ENCODE measurements at places on chromosomes 4 and X. TPM values are rescaled to one million over a fixed set of nuclear protein-coding genes. Genes with fewer than 3 reads are reported as not detected.

DNA sequence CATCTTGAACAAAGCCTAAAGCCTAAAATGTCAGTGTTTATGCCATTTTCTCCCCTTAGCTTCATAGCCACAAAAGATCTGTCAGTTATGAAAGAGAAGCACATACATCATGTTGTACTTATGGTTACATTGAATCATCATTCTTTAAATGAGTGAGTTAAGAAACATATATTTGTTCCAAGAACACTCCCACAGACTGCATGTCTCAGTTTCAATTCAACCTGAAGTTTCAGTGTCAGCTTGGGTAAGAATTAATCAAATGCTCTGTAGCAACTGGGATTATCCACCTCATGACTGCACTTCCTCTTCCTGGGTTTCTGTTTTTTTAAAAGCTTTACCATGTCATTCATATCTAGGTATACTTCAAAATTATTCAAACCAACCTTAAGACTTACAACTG lies 3.9 kb upstream of the TMPRSS11B start:
- H3K4me3 ChIP-seq: no peak overlapping the region
- no peaks in the 10 kb centered on the region for H3K4me1 ChIP-seq
- H3K27me3 ChIP-seq: no peaks in the 10 kb centered on the region
- DNase-seq: no peak
- no peaks in the 10 kb centered on the region for H3K36me3 ChIP-seq

DNA sequence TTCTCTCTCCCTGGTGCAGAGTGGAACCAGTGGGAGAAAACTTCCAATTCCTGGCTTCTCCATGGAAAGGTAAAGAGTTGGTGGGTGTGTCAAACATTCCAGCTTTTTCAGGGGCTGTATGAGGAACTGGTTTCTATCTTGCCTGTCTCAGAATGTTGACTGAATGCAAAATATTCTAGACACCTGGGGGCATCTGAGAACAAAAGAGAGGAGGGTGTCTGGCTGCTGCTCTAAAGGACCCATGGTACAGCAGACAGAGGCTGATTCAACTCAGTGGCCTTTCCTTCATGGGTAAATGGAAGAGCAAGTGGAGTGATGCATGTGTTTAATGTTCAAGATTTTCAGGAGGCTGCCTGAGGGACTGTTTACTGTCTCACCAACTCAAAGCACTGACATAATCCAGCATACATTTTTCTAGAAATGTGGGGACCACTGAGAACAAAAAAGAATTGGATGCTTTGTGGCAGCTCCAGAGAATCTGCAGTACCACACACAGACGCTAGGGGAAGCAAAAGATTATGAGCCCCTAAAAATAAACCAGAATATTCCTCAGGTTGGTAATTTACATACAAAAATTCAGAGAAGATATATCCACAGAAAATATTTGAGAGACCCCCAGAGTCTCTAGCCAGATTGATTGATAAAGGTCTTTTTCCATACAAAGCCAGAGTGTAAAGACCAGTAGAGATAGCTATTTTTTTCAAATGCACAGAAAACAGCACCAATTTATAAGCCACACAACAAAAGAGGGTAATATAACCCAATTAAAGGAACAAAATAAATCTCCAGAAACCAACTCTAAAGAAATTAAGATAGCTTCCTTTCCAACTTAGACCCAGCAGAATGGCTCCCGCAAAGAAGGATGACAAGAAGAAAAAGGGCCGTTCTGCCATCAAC lies 48.0 kb upstream of the STARD8 start:
- H3K27me3 ChIP-seq: no peaks in the 10 kb centered on the region
- no peak for DNase-seq
- no peak overlapping the region for H3K4me3 ChIP-seq
- H3K4me1 ChIP-seq: no peaks in the 10 kb centered on the region
- no peak overlapping the region for H3K27ac ChIP-seq

DNA sequence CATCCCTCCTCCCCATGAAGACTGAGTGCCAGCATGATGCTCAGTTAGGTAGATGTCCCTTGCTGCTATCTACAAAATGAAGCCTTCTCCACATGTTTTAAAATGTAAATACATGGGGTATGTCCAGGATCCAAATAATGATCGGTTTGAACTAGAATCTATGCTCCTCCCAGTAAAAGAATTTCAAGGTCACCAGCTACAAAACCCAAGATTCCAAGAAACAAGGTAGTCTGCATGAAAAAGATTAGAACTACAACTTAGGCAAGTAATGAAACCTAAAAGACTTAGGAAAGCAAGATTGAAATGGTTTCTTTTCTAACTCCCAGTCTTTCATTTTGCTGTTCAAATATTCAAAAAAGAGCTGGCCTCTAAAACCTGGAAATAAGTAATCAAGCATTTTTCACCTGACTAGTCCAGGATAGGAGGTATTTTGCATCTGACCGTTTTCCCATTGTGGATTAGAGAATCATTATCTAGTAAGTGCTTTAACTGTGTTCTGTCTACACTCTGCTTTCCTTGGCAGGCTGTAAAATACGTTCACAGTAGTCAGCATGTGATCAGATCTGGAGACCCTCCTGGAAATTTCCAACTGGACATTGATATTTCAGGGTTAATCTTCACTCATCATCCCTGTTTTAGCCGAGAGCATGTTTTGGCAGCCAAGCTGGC lies 57.4 kb downstream of the CC2D2A start:
- H3K27me3 ChIP-seq: no peaks in the 10 kb centered on the region
- H3K4me3 ChIP-seq: no peak overlapping the region
- H3K36me3 ChIP-seq: peaks cover 28% of the 10 kb centered on the region
- no peak overlapping the region for H3K27ac ChIP-seq
- H3K4me1 ChIP-seq: no peaks in the 10 kb centered on the region

Gene GAGE12H
- total RNA-seq: not detected

Gene ZNF157
- 0.16 TPM for total RNA-seq
